ENCODE measurements at places on chromosomes 1 and 21. TPM values are rescaled to one million over a fixed set of nuclear protein-coding genes. Genes with fewer than 3 reads are reported as not detected.

The ZBTB8A gene
- total RNA-seq = 0.30 TPM

The C1orf94 gene
- not detected for total RNA-seq

The UMODL1 gene
- total RNA-seq = 0.20 TPM

The ADCY10 gene
- not detected for total RNA-seq

The C1orf174 gene
- 25.3 TPM for total RNA-seq

The SMPDL3B gene
- total RNA-seq = 1.0 TPM

The KRTAP12-2 gene
- total RNA-seq = not detected

The XCL2 gene
- total RNA-seq = not detected

The MROH9 gene
- not detected for total RNA-seq

The S100PBP gene
- total RNA-seq = 83.4 TPM

The RABIF gene
- 13.7 TPM for total RNA-seq

The AJAP1 gene
- total RNA-seq = not detected

The NFYC gene
- total RNA-seq = 66.3 TPM

The CD5L gene
- not detected for total RNA-seq

The CKS1B gene
- total RNA-seq = 104 TPM

The MX1 gene
- 160 TPM for total RNA-seq

The MIS18A gene
- 14.0 TPM for total RNA-seq

The CHAF1B gene
- total RNA-seq = 16.5 TPM

The RGSL1 gene
- total RNA-seq = not detected

The RHCE gene
- total RNA-seq = not detected

The GSTM5 gene
- not detected for total RNA-seq

The CELA2B gene
- total RNA-seq = not detected

The CYP2J2 gene
- total RNA-seq = 0.94 TPM

The ARHGEF10L gene
- not detected for total RNA-seq

The FAM72D gene
- total RNA-seq = 8.2 TPM

The FNBP1L gene
- total RNA-seq = 0.35 TPM

The ARMH1 gene
- total RNA-seq = 140 TPM

The LCE3E gene
- not detected for total RNA-seq

The CASQ2 gene
- total RNA-seq = not detected
